ENCODE measurements at places on chromosomes 2 and 18.
A peak's percentile ranks its signal among the peaks of the same experiment; 100 is the strongest.

DNA sequence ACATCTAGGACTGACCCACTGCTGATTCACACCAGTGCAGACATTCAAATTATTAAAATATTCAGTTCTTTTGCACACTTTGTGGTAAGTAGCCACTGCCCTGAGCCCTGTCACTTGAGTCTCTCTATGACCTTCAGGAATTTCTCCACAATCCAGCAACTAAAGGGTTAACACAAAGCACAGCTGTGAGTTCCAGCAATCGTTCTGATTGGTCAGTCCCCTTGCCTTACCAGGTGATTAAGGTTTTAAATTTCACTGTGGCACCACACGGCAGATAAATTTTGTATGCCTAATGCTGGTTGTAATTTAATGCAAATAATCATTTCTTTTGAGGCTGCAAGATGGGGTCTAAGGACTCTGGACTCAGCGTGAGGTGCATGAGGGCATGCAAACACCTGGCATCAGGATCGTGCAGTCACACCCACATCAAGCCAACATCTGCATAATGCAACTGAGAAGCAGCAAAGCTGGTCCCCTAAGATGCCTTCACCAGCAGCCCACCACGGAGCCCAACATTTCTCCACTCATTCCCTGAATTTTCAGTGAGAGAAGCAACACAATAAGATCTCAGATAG, 36.6 kb downstream of the SLC14A1 start:
- DNase-seq: no peak

DNA sequence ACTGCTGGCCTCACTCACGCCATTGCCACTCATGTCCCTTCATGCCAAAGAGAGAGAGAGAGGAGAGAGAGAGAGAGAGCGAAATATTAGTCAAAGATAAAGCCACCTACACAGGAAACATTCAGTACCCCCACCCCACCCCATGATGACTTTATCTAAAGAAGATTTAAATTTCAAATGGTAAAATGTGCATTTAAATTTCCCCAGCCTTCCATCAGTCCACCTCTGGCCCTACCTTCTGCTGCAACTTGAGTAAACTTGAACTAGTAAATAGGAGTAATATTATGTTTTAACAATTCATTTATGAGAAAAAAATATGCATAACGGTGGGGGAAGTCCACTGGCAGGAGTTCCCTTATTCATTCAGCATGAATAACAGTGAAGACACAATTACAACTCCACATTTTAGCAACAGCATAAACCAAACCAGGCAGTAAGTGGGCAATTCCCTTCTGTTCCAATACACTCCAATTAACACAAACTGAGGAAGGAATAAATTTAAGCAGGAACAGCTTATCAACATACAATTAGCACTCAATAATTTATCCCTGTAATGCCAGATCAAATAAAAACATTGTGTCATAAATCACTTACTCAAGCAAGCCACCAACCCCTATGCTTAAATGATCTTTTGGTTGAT, 264.2 kb downstream of the LNPK start:
- DNase-seq: no peak

DNA sequence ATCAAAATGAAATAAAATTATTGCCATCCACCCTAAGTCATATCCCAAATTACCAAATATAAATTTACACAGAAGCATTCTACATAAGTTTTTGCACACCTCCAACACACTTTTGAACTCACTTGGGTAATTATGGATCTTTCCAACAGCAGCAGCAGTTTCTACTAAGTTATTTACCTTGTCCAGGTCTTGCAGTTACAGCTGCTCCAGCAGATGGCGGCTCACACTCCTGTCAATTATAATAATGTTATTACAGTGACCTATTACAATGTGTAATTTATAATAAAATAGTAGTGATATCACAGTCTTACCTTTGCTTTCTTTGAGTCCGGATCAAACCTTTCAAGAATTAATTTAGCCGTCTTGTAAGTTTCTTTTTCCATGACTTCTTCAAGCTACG, 37.9 kb downstream of the LNPK start:
- no peak for DNase-seq

DNA sequence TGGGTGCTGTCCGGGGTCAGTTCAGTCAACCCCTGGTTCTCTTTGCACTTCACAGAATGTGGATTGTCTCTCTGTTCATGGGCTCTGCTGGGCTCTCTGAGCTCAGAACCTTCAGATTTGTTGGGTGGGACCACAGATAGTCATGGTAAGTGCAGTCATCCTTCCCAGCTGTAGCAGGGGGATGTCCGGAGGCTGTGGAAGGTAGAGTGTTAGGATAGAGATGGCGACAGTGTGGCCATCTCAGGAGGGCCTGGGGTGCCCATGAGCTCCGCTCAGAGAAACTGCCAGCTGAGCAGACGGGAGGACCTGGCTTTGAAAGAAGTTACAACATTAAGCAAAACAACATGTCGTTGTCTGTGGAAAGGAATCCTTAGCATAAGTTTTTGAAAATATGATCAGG, 149.8 kb downstream of the FAM210A start:
- DNase-seq: no peak

DNA sequence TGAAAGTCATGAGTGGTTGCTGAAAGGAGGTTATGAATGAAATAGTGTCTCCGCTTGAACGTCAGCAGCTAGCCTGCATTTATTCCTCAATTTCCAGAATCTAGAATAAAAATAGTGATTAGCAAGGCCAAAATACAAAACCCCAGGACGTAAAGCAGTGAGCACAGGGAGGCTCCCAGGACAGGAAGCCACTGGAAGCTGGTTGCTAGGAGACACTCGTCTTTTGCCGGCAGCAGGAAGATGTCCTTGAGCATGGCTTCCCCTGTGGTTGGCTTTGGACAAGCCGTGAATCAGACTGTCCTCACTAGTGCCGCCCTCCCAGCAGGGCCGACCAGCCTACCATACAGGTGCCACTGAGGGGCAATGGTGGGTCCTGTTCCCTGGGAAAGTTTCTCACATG, 374.4 kb downstream of the MTX2 start:
- no peak for DNase-seq

- DNase-seq: peak; percentile 90
Observed at GRCh38 chr2:95074663-95075439, 46.8 kb downstream of the MRPS5 start.

- peak; percentile 38 for DNase-seq
Observed at GRCh38 chr2:96144481-96145035, 682 bp downstream of the DUSP2 start.

DNA sequence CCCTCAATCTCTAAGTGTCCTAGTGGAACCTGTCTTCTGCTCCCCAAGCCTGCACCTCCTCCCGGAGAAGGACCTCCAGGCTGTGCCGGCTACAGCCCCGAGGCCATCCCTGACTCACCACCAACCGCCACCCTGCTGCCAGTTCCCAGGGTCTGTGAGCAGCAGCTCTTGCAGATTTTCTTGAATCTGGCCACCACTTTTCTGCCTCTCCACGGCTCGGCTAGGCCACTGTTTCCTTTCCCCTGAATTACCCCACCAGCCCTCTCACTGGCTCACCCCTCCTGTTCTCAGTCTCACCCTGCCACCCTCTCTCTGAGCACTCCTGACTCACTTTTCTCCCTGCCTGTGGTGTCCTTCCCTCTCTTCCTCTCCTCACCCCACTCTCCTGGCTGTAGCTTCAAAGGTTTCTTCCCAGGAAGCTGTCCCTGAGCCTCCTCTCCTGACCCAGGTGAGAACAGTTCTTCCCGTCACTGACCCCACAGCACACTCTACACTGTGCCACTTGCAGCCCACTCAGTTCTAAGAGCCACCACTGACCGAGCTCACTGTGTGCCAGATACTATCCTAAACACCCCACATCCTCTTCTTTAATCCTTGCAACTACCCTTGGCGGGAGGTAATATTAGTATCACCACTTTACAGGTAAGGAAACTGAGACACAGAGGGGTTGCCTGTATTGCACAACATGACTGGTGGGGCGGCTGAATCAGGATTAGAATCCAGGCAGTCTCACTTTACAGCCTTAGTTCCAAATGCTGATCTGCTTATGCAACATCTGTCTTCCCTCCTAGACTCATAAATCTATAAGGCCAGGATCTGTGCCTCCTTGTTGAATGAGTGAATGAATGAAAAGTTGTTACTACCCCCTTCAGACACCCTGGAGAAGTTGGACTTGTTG, 111.6 kb downstream of the SMAD7 start:
- no peak for DNase-seq

DNA sequence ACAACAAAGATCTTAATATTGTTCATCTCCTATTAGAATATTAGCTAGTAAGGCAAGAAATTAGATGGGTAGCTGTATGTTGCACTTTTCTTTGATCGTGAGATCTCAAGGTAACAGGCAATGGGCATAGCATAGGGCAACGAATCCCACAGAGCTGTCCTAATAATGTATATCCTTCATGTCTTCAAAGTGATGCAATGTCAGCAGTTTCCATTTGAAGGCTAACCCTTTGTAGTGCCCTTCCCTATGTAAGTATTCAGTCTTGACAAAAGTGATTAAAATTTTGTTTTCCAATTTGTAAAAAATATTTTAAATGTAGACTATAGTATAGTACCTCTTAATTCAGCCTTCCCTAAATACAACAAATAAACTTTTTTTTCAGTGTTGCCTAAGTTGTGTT, 112.5 kb downstream of the PKP4 start:
- no peak for DNase-seq

DNA sequence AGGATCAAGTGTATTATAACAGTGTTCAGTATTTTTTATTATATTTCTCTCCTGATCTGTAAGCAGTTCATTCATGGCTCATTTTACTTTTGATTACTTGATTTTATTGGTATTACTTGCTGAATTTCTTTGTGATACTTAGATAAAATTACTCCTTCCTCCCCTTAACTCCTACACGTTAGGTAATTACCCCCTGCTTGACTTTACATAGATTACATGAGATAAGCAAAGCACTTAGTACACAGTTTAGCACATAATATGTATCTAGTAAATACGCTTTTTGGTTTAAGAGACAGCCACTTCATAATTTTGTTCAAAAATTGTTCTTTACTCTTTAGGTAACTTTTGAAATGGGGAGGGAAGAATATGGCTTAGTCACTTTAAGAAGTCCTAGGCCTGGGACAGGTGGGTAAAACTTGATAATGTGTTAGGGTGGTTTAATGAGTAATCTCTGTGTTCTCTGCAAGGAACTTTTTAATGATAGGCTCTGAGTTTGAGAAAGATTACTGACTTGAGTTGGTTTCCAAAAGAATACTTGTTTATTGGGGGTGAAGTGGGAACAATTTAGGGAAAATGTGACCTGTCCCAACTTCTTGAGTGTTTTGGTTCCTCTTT, 80.9 kb downstream of the NCOA1 start:
- DNase-seq: no peak

- DNase-seq: no peak
Observed at GRCh38 chr2:148969659-148970061, 68.8 kb upstream of the LYPD6B start.

GRCh38 chr2:179856205-179856604, 5.2 kb downstream of the ZNF385B start:
- no peak for DNase-seq

- DNase-seq: no peak
Observed at GRCh38 chr2:152086231-152086630, 12.6 kb downstream of the CACNB4 start.

- DNase-seq: peak; percentile 21
Observed at GRCh38 chr18:6885992-6886796, 156.7 kb downstream of the ARHGAP28 start.

DNA sequence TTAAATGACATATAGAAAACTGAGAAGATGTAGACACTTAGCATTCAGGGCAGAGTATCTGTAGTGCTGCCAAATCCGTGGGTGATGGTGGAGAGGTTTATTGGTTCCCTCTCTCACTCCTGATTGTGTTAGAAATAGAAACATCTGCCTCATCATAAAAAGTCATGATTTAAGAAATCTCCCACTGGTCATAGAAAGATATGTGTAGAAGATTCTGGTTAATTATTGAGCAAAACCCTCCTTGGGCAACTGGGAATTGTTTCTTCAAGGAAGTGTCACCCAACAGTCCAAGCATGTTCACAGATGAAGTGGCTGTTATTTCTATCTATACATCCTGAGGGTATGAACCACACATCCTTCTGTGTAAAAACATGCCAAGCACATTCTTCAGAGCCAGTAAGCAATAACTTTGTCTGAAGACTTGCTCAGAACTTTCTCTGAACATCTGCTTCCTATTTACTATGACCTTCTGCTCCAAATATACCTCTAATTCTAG, 33.6 kb upstream of the CHRNA1 start:
- no peak for DNase-seq

- peak; percentile 71 for DNase-seq
Observed at GRCh38 chr2:68734688-68735525, at the start of gene ARHGAP25. Gene ARHGAP25 (plus strand): TSS chr2:68734811. CDS start chr2:68735200, 389 bp downstream.

GRCh38 chr2:168683996-168684395, 118.4 kb upstream of the NOSTRIN start:
- DNase-seq: no peak

- DNase-seq: no peak
Observed at GRCh38 chr18:8607776-8608742, 1.2 kb upstream of the RAB12 start.

GRCh38 chr2:64649013-64649484, 4.7 kb downstream of the SERTAD2 start:
- DNase-seq: no peak

DNA sequence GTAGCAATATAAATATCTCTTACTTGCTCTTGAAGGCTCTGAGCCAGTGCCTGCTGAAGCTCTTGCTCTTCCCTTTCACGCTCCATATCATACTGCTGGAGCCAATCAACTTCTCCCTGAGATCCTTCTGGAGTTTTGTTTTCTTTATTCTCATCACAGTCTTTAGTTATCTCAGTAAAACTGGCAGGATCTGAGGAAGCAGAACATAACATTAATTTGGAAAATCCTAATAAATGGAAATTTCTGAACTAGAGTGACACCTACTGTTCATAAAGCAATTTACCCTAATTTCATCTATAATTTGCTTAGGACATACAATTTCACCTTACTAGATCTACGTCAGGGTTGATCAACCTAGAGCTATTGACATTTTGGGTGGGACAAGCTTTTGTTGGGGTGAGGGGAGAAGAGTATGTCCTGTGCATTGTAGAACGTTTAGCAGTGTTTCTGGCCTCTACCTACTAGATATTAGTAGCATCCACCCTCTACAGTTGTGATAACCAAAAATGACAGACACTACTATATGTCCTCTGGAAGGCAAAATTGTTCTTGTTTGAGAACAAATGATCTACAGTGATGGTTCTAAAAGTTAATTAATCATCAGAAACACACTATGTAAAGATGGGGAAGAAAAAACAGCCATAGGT, 47.2 kb downstream of the VIL1 start:
- no peak for DNase-seq

DNA sequence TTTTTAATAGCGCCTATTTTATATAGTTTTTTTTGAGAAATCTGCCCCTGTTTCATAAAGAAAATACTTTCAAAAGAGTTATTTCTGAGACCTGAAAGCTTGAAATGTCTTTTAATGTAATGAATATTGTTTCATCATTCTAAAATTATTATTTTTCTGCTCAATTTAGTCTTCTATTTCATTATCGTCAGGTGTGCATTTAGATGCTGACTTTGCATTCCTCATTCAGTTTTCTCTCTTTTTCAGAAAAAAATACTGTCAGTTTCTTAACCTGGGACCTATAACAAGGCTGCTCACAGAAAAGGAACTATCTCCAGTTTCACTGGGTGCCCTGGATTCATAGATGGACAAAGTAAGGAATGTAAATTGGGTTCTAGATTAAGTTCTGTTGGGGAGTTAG, 1631.7 kb downstream of the SUCLG1 start:
- DNase-seq: no peak

Data from activated CD4-positive, alpha-beta T cell treated with anti-CD3 and anti-CD28 coated beads, Interleukin-2, amount 10 ng/mL, durations not matched to agents 7 days and 5 days (primary cell).